Iris pigment epithelial cell (primary cell): ENCODE measurements at places on chromosomes 16 and 17.

DNA sequence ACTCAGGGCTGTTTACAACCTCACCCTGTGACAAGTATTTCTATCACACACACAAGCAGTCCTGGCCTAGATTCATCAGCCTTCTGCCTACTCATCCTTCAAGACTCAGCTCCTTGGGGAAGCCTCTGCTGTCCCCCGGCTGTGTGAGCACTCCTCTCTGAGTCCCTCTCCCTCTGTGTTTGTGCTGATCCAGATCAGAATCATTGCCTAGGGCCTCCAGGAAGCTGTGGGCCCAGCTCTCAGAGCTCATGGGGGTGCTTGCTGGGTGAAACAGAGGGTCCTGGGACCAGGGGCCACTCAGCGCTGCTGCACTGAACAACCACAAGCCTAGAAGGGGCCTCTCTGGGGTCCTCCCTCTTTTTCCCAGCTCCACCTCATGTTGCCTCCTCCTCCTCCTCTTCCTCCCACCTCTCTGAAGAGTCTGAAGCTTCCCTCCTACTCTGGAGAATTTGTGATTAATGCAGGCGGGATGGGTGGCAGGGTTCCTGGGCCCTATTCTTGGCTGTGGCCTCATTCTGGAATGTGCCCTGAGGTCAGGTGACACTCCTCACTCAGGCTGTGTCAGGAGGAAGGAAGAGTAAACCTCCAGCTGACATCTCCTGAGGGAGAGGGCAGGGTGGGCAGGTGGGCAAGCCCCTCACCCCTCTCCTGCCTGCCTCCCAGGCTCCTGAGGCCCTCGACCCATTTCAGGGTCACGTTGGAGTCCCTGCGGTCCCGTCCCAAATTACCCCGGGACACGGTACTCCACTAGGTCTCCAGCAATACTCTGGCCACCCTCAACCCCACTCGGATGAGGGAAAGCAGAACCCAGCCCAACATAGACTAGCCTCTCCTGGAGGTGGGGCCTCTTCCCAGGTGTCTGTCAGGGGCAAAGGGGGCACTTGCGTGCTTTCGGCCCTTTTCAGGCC lies 10.1 kb downstream of the WFIKKN2 start:
- DNase-seq, result peak; percentile 65

- no peak for DNase-seq
These were observed 145.6 kb downstream of the TMEM132E start for GRCh38 chr17:34725008-34725407.

GRCh38 chr17:82468692-82469091 lies 10.2 kb downstream of the NARF start:
- DNase-seq, result peak; percentile 29

DNA sequence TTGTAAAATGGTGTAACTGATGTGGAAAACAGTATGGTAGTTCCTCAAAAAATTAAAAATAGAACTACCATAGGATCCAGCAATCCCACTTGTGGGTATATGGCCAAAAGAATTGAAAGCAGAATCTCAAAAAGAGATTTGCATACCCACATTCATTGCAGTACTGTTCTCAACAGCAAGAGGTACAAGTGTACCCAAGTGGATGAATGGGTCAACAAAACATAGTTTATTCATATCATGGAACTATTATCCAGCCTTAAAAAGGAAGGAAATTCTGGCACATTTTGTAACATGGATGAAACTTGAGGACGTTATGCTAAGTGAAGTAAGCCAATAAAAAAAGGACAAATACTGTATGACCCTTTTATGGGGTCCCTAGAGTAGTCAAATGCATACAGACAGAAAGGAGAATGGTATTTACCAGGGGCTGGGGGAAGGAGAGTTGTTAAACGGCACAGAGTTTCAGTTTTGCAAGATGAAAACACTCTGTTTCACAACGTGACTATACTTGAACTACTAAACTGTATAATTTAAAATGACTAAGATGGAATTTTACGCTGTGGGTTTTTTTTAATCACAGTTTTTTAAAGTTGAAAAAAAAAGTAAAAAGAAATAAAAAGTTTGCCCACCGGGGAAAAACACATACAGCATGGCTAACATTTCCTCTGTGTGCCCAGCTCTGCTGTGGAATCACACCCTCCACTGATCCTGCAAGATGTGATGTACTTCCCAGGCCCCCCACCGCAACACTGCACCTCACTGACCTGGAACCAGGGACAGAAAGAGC lies 6.1 kb downstream of the TVP23A start:
- no peak for DNase-seq

DNA sequence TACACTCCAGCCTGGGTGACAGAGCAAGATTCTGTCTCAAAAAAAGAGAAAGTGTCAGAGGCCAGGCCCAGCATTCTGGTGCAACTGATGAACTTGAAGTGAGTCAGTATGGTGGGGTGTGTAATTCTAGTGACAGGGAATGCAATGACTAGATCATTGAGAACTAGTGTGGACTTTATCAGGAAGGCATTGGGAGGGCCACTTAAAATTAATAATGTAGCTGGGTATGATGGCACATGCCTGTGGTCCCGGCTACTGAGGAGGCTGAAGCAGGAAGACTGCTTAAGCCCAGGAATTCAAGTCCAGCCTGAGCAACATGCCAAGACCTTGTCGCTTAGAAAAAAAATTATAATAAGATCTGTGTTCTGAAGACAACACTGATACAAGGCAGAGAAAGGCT lies 90.8 kb downstream of the STX8 start:
- peak; percentile 68 for DNase-seq

DNA sequence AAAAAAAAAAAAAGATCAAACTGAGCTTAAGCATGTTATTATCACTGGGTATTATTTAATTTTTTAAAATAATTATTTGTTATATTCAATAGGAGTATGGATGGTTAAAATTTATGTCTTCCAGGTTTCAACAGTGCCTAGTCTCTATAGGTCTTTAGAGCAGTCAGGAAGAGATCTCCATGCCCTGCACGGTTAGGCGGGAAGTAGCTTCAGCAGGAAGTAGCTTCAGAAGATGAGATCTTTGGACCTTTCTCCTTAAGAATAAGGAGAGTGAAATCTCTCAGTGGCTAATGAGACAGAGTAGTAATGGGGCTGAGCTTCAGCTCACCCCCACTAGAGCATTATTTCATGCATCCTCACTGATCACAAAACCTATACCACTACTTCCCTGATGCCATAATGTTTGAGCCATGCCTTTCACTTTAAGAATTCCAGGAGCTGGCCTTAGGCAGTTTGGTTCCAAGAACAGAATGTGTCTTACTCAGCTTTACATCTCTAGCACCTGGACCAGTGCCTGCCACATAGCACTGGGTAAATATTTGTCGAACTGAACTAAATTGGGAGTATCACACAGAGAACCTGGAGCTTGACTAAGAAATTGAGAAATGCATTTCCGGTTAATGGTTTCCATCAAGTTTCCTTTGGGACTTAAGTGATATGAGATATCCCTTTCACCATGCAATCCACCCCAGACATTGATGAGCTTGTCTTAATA lies 43.5 kb downstream of the SCPEP1 start:
- no peak for DNase-seq

GRCh38 chr17:80119839-80120238 lies 18.5 kb downstream of the GAA start:
- DNase-seq, result no peak

GRCh38 chr17:49932138-49932723 lies 36.8 kb upstream of the DLX4 start:
- no peak for DNase-seq

DNA sequence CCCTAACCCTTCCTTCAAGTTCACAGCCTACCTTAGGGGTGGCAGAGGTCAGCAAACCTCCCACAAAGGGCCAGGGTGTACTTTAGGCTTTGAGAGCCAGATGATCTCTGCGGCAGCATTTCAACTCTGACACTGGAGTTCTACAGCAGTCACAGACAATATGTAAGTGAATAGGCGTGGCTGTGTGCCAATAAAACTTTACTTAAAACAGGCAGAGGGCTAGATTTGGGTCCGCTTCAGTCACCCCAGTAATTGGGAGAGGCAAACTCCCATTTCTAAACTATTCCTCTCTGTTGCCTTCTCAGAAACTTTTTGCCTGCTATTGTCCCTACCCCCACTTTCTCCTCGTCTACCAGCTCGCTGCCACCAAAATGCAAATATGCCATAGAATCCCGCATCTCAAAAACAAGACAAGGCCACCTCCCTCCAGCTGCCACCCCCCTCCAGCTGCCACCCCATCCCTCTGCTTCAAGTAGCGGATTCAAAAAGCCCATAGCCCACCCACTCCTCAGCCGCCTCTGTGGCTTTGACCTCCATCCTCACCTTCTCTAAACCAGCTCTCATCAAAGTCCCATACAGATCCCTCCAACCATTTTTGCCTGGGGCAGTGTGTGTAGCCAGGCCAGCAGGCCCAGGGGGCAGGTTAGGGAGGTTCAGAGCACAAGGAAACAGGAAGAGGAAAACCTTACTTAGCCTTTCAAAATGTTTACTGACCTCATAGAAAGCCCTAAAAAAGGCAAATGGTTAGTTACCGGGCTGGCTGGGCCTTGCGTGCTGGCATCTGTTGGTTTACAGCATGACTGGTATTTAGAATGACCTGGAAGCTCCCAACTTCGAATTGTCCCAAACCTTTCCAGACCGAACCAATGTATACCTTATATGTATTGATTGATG lies 19.9 kb upstream of the DNAH17 start:
- DNase-seq, result no peak

DNA sequence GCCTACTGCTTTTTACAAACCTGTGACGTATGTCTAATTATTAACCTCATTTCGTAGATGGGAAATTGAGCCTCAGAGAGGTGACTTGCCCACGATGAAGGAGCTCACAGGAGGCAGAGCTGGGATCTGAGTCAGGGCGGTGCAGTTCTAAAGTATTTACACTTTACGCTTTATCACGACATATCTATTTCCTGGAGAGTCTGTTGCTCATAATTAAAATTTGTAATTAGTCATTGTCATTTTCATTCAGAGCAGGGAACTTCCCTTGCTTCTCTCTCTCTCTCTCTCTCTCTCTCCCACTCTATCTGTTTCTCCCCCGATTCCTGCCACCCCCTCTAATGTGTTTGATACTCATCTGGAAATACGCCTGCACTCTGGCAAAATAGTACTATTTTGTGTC lies 5.9 kb downstream of the SLC5A11 start:
- peak; percentile 65 for DNase-seq

DNA sequence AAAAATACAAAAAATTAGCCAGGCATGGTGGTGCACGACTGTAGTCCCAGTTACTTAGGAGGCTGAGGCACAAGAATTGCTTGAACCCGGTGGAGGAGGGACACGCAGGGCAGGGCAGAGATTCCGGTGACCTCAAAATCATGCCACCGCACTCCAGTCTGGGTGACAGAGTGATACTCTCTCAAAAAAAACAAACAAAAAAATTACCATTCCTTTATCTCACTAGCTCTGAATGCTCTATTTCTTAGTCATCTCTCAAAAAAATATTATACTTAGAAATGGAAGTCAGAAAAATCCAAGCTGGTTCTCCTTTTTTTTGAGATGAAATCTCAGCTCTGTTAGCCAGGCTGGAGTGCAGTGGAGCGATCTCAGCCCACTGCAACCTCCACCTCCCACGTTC lies 40.8 kb downstream of the SPOP start:
- DNase-seq, result no peak

- no peak for DNase-seq
These were observed 274.4 kb upstream of the TOM1L1 start for GRCh38 chr17:54626146-54626703.

- DNase-seq, result no peak
These were observed 329.9 kb downstream of the KCNJ2 start for GRCh38 chr17:70499067-70499786.

DNA sequence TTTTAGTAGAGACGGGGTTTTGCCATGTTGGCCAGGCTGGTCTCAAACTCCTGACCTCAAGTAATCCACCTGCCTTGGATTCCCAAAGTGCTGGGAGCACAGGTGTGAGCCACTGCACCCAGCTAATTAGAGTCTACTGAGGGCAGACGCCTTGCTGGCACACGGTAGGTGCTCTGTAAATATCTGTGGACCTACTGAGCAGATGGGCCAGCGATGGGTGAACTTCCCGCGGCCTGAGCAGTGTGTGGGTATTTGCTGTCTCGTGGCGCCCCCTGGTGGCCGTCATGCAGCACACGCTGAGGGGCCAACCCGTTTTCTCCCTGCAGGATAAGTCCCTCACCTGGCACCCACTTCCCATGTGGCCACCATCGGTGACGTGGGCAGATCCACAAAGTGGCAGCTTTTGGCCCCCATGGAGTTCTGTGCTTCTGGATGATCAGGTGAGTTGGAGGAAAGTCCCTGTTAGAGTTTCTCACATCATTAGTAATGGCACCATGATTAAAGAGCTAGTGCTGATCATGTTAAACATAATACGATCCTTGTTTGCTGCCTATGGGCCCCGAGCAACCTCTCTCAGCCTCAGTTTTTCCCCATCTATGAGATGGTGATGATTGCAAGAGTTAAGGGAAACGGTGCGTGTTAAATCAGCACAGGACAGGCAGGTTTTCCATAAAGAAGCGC lies 40.7 kb downstream of the ZDHHC7 start:
- peak; percentile 78 for DNase-seq

- no peak for DNase-seq
These were observed 2.5 kb downstream of the CAPNS2 start for GRCh38 chr16:55569025-55569424.

DNA sequence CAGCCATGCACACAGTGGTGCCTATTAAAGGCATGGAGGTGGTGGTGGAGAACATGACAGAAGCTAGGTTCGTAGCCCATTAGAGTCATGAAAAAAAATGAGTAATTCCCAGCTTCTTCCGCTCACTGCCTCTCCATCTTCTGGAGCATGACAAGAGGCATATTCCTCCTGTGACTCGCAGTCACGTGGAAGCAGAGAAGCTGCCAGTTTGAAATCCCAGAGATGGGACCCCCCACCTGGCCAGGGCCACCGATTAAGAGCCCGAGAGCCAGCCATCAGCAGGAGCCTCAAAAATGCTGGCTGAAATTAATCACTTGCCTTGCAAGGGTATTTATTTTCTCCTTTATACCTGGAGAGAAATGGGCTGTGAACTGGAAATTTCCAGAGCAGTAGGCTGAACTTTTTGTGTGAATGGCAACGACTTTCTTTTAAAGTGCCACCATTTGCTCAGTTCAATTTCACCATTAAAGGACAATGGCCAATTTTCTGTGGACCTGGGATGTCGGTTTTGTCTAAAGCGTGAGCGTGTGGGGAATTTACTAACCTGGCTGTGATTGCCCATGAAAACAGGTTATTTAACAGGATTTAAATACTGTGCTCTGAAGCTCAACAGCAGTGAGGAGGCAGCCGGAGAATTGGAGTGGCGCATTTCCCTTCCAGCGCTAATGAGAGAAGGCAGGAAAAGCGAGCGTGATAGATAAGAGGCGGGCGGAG lies 189.7 kb upstream of the SDK2 start:
- DNase-seq, result no peak

GRCh38 chr17:44198721-44199552 lies 747 bp downstream of the ATXN7L3 start:
- DNase-seq, result peak; percentile 39

- peak; percentile 20 for DNase-seq
These were observed 18.6 kb downstream of the PRCD start for GRCh38 chr17:76558198-76559095.
